Activated CD4-positive, alpha-beta memory T cell treated with anti-CD3 and anti-CD28 coated beads for 36 hours (primary cell): ENCODE measurements at places on chromosomes 11 and 22. TPM values are rescaled to one million over a fixed set of nuclear protein-coding genes. Genes with fewer than 3 reads are reported as not detected.

Gene PLA2G3
- not detected for total RNA-seq

Gene VSIG10L2
- not detected for total RNA-seq

Gene DBX1
- total RNA-seq = not detected

Gene POLR2F
- total RNA-seq = 67.7 TPM

Gene UBQLNL
- not detected for total RNA-seq

Gene NFAM1
- total RNA-seq = 0.15 TPM

Gene DEFB131B
- not detected for total RNA-seq

Gene ASCL3
- not detected for total RNA-seq

Gene DMC1
- total RNA-seq = 15.8 TPM
